ENCODE measurements at places on chromosomes 5 and 9.

DNA sequence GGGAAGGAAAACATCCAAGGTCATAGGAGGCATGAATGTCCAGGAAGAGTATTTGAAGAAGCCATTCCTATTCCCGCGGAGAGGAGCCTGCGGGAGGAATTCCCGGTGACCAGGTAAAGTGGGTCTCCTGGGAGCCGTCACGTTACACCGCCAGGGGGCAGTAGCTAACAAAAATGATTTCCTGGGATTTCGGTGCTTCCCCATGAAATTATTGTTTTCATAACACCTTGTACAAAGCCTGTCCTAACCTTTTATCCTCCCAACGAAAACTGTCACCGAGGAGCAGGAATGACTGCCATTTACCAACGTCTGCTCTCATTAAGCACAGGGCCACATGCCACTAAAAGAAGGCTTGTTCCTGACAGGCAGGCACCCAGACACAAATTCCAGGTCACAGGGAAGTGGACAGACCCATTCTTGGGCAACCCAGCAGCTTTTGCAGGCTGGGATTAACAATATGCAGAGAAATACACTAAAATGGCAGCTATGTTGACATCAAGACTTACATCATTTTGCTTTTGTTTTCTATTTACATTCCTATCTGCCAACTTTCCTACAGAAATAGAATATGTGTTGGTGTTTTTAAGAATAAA lies 41.2 kb upstream of the CTSL start:
- no peak for DNase-seq

DNA sequence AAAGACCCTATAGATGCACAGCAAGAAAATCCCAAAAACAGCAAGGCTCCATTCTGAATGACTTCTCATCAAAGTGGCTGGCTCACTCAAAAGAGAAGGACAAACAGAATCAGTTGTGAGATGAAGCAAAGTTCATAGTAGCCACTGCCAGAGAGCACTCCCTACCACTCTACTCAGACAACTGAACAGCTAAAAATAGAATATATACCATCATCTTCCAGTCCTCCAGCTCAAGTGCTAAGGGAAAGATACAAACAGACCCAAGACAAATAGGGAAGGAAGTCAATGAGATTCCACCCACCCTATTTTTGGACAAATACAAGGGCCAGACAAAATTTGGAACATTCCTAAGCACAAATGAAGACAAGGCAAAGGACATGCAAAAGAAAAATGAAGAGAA lies 20.6 kb downstream of the GNAQ start:
- DNase-seq = no peak

- no peak for DNase-seq
These were observed 132.0 kb downstream of the TRIM32 start for GRCh38 chr9:116819116-116819515.

- DNase-seq = no peak
These were observed 35.0 kb upstream of the NSMF start for GRCh38 chr9:137494104-137494544.

GRCh38 chr5:51181208-51181894 lies 201.9 kb upstream of the ISL1 start:
- no peak for DNase-seq

GRCh38 chr9:104200456-104200994 lies 106.4 kb downstream of the SMC2 start:
- DNase-seq = no peak

DNA sequence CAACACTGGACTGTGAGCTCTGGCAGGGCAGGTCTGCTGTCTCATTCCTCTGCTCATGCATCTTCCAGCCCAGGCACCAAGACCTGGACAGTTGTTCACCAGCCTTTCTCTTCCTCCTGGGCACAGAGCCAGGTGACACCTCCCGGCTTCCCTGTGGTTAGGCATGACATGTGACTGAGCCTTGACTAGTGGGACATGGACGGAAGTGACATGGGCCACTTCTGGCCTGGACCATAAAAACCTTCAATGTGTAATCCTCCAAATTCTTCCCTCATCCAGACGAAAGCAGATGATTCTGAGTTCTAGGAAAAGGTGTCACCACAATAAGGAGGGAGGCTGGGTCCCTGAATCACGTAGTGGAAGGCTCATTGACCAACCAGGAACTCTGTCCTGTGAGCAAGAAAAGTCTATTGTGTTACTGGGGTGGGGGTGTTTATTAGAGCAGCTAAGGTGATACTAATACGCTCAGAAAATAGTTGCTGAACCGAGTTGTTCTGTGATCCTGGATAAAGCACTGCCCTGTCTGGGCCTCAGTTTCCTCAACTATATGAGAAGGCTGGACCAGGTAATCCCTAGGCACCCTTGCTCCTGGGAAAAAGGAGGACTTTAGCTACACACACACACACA lies 26.6 kb upstream of the CRB2 start:
- DNase-seq = no peak

- no peak for DNase-seq
These were observed 44.6 kb downstream of the FOCAD start for GRCh38 chr9:20728493-20729220.

DNA sequence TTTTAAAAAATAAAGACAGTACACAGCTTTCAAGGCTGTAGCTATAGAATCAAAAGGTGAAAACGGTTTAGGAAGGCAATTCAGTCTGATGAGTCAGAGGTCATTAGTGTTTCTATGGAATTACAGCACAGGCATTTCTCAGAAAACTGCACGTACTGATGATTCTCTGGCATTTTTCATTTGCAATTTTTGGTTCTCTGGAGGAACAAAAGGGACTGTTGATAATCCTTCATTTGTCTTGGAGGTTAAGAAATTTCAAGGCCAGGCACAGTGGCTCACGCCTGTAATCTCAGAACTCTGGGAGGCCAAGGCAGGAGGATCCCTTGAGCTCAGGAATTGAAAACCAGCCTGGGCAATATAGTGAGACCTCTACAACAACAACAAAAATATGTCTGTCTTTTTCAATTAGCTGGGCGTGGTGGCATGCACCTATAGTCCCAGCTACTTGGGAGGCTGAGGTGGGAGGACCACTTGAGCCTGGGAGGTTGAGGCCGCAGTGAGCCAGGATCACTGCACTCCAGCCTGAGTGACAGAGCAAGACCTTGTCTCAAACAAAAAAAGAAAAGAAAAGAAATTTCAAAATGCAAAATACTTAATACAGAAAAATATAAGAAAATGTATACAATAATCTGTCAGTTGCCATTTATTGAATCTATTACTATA lies 27.3 kb downstream of the NR6A1 start:
- no peak for DNase-seq

GRCh38 chr9:91245431-91246313 lies 116.0 kb downstream of the AUH start:
- DNase-seq = no peak

- DNase-seq = no peak
These were observed 96.9 kb downstream of the MED27 start for GRCh38 chr9:131982671-131983239.

- DNase-seq = no peak
These were observed 512.6 kb downstream of the RAB3C start for GRCh38 chr5:59095480-59095879.

Data from activated CD4-positive, alpha-beta T cell treated with anti-CD3 and anti-CD28 coated beads, Interleukin-2, amount 50 U/mL, for 1 hour (primary cell).